ENCODE measurements at places on chromosomes 1 and 21. TPM values are rescaled to one million over a fixed set of nuclear protein-coding genes. Genes with fewer than 3 reads are reported as not detected.

DNA sequence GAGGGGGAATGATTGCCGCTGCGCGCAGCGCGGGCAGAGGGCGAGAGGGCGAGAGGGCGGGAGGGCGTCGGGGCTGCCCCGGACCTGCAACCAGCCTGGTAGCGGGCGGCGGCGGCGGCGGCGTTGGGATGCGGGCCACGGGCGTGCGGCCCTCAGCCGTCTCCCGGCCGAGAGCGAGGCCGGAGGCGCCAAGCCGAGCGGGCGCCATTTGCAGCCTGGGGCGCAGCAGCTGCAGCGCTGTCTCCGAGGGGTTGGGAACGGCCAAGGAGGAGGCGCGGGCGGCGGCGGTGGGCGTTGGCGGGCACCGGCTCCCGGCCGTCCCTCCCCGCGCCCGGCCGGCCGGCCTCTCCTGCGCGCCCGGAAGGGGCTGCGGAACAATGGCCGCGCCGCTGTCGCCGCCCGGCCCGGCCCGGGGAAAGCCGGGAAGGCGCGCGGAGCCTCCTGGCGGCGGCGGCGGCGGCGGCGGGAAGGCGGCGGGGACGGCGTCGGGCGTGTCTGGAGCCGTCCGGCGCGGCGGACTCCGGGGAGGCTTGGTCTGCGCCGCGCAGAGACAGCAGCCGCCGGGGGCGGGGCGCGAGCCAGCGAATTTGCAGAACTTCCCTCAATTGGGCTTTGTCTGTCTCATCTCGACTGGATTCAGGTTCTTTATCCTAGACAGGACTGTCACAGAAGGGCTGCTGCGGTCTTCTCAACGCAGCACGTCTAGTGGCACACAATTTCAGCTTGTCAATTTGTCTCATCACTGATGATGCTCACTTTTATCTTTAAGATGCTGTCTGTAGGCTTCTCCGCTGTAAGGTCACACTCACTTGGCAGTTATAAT, 35.7 kb downstream of the ZBTB8B start:
- H3K4me3 ChIP-seq: no peak overlapping the region
- DNase-seq: no peak
- H3K4me1 ChIP-seq: no peaks in the 10 kb centered on the region
- no peaks in the 10 kb centered on the region for H3K36me3 ChIP-seq
- H3K27ac ChIP-seq: no peak overlapping the region

GRCh38 chr1:241985787-241986186, 13.1 kb downstream of the MAP1LC3C start:
- H3K27ac ChIP-seq: no peak overlapping the region
- no peak overlapping the region for H3K4me3 ChIP-seq
- no peak for DNase-seq
- no peaks in the 10 kb centered on the region for H3K27me3 ChIP-seq
- H3K36me3 ChIP-seq: no peaks in the 10 kb centered on the region

GRCh38 chr1:8412183-8412831, 94.4 kb downstream of the SLC45A1 start:
- H3K27ac ChIP-seq: no peak overlapping the region
- H3K36me3 ChIP-seq: no peaks in the 10 kb centered on the region
- H3K27me3 ChIP-seq: no peaks in the 10 kb centered on the region
- peaks cover 29% of the 10 kb centered on the region for H3K4me1 ChIP-seq

DNA sequence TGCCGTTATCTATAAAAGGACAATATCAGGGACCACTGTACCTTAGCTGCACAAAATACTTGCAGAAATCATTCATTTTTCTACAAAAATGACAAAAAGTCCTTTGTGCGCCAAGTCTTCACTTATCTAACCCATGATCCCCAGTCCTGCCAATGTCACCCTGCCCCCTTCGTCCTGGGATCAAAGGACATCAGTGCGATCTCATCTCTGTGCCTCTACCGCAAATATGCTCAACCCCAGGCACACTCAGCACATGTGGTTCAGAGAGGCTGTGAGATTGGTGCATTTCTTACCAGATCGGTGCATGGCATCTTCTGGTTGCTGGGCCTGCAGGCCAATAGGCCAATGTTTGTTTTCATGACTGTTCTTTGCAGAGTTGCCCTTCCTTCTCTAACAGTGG, 72.8 kb downstream of the NFASC start:
- H3K4me3 ChIP-seq: no peak overlapping the region
- no peaks in the 10 kb centered on the region for H3K36me3 ChIP-seq
- DNase-seq: no peak
- H3K4me1 ChIP-seq: no peaks in the 10 kb centered on the region

GRCh38 chr1:52674497-52675384, 23.4 kb downstream of the COA7 start:
- no peak for DNase-seq
- H3K27me3 ChIP-seq: no peaks in the 10 kb centered on the region
- no peak overlapping the region for H3K4me3 ChIP-seq

- H3K4me3 ChIP-seq: no peak overlapping the region
- H3K27ac ChIP-seq: no peak overlapping the region
- H3K4me1 ChIP-seq: no peaks in the 10 kb centered on the region
- H3K36me3 ChIP-seq: no peaks in the 10 kb centered on the region
These were observed 15.1 kb downstream of the SOX13 start for GRCh38 chr1:204087893-204088528.

GRCh38 chr1:25148673-25149300, 83.5 kb downstream of the SYF2 start:
- DNase-seq: no peak
- H3K4me1 ChIP-seq: no peaks in the 10 kb centered on the region
- H3K27ac ChIP-seq: no peak overlapping the region

GRCh38 chr1:206703661-206704060, 19.0 kb downstream of the MAPKAPK2 start:
- H3K4me3 ChIP-seq: no peak overlapping the region
- H3K4me1 ChIP-seq: peaks cover 56% of the 10 kb centered on the region

DNA sequence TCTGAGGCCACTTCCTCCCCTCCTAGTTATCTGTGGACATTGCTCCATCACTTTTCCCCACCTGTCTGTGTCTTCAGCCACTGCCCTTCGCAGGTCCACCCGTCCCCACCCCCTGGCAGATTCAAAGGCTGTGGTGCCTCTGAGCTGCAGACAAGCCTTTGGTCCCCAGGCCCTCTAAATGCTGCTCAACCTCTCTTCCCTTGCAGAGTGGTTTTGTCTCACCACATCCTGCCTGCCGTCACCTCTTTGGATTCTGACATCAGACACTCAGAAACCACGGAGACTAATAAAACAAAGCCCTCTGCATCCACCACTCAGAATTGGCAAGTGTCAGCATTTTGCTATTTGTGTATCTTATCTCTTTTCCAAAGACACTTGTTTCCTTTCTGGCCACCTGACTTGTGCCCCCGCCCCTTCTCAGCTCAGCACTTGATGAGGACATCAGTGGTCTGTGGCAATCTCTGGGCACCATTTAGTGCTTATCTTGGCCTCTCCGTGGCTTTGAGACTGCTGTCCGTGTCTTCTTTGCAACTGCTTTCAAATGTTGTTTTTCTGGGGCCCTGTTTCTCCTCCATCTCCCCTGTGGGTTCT, 7.7 kb downstream of the CNIH3 start:
- peak; percentile 80 for DNase-seq
- H3K27ac ChIP-seq: no peak overlapping the region
- H3K4me3 ChIP-seq: peak overlapping the region; percentile 40

- no peaks in the 10 kb centered on the region for H3K36me3 ChIP-seq
- no peak overlapping the region for H3K27ac ChIP-seq
- H3K4me3 ChIP-seq: no peak overlapping the region
- no peak for DNase-seq
- no peaks in the 10 kb centered on the region for H3K4me1 ChIP-seq
These were observed 217.9 kb downstream of the RRAGC start for GRCh38 chr1:38641661-38642060.

- no peaks in the 10 kb centered on the region for H3K27me3 ChIP-seq
- H3K27ac ChIP-seq: no peak overlapping the region
- no peak for DNase-seq
- no peak overlapping the region for H3K4me3 ChIP-seq
These were observed 20.9 kb downstream of the BATF3 start for GRCh38 chr1:212678456-212679410.

GRCh38 chr1:79472067-79472656, 465.6 kb upstream of the ADGRL4 start:
- no peak for DNase-seq
- H3K4me1 ChIP-seq: no peaks in the 10 kb centered on the region
- H3K36me3 ChIP-seq: no peaks in the 10 kb centered on the region
- no peak overlapping the region for H3K27ac ChIP-seq

DNA sequence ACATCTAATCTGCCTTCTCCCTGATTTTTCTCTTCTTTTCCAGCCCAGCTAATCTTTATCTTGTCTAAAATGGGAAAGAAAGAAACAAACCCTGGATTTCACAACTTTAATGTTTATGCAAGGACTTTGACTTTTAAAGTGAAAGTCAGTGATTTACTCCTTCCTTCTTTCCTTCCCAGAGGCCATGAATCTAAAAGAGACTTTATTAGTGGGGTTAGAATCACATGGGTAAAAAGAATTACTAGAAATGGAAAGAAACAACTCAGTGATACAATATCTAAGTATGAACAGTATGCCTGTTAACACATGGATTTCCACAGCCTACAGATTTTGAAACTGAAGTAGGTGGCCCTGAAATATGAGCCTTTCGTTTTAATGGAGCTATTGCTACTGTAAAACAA, 59.8 kb upstream of the KCNK2 start:
- H3K27ac ChIP-seq: no peak overlapping the region
- H3K36me3 ChIP-seq: no peaks in the 10 kb centered on the region
- peaks cover 4% of the 10 kb centered on the region for H3K27me3 ChIP-seq
- H3K4me1 ChIP-seq: no peaks in the 10 kb centered on the region

DNA sequence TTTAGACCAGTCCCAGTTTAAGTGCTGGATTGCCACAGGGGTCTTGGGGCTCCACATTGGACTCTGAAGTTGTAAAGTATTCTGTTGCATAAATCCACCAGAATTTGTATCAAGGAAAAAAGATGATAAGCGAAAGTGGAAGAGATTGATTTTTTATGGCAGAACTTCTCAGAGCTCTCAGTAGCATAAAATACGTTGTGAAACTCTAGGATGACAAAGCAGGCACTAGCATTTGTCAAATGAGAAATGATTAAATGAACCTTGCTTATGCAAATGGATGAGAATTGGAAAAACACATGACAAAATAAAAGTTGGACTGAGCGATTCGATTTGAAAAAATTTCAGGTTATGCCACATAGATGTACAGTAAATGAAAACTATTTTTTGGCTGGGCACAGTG, 253.8 kb upstream of the RAB4A start:
- H3K4me3 ChIP-seq: no peak overlapping the region
- no peaks in the 10 kb centered on the region for H3K4me1 ChIP-seq
- H3K27ac ChIP-seq: no peak overlapping the region
- no peak for DNase-seq
- H3K27me3 ChIP-seq: no peaks in the 10 kb centered on the region

DNA sequence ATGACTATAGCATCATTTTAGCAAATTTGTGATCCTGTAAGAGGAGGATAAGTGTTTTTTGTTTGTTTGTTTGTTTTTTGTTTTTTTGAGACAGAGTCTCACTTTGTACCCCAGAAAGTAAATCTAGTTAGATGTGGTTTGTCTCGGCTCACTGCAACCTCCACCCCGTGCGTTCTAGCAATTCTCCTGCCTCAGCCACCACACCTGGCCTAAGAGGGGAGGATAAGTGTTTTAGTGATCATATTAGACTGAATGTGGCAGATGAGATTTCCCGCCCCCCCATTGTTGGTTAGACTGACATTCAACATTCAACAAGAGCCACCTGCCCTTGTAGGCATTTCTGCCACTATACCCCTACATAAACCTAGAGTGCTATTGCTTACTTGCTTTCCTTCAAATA, 98.5 kb downstream of the OSBPL9 start:
- H3K4me3 ChIP-seq: no peak overlapping the region
- H3K27me3 ChIP-seq: no peaks in the 10 kb centered on the region
- no peaks in the 10 kb centered on the region for H3K36me3 ChIP-seq
- H3K4me1 ChIP-seq: no peaks in the 10 kb centered on the region

GRCh38 chr1:52234708-52235107, 92.8 kb downstream of the ZFYVE9 start:
- no peaks in the 10 kb centered on the region for H3K27me3 ChIP-seq
- DNase-seq: no peak
- H3K4me1 ChIP-seq: no peaks in the 10 kb centered on the region
- H3K36me3 ChIP-seq: no peaks in the 10 kb centered on the region
- H3K27ac ChIP-seq: no peak overlapping the region

DNA sequence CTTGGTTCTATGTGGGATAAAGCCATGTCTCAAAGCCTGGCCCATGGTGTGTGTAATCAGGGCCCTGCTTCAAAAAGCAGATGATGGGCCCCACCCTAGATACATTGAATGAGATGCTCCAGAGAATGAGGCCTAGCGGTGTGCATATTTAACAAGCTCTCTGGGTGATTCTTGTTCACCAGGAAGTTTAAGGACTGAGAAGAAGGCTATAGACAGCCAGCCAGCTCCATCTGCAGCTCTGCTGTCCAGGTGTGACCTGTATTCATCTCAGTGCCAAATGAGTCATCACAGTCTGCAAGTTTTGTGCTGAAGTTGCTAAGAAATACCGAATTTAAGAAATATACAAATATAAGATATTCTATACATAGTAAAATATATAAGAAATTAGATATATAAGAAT, 182.0 kb upstream of the RUNX1 start:
- H3K4me1 ChIP-seq: peaks cover 17% of the 10 kb centered on the region
- no peaks in the 10 kb centered on the region for H3K36me3 ChIP-seq

DNA sequence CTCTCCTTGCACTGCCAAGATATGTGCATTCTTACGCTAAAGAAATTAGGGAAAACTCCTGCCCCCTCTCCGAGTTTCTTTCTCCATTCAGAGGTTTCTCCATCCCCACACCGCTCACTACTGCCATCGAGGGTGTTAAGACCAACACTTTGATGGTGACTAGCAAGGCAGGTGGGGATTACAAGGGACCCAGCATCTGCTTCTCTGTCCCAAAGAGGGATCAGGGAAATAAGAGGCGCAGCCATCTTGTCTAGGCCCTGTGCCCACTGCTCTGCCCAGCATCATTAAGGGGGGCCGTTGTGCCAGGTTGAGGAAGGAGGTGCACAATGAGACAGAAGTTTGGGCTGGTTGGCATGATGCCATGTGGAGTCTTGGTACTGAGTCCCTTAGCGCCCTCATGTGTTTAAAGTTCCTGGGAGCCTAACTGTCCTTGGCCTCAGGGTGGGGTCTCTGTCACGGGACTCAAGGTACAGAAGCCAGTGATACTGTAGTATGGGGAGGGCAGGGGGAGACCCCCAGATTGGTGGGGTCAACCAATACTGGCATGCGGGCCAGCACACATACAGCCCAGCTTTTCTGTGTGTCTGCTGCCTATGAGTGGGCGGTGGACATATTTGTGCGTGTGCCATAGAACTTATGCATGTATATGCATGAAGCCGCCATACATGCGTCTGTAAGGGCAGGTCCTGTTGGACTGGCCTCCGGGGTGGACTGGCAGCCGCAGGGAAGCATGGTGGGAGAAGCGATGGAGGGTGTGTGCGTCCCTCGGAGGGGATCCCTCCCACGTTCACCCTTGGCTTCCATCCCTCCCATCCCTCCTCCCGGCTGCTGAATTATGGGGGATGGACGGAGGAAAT, 5.5 kb downstream of the EFNA3 start:
- no peaks in the 10 kb centered on the region for H3K36me3 ChIP-seq
- DNase-seq: no peak
- peak overlapping the region; percentile 97 for H3K4me3 ChIP-seq
- peaks cover 31% of the 10 kb centered on the region for H3K27me3 ChIP-seq
- H3K27ac ChIP-seq: peak overlapping the region; percentile 63

- no peak overlapping the region for H3K4me3 ChIP-seq
- no peaks in the 10 kb centered on the region for H3K36me3 ChIP-seq
- no peak for DNase-seq
- no peaks in the 10 kb centered on the region for H3K27me3 ChIP-seq
- H3K27ac ChIP-seq: no peak overlapping the region
These were observed 838.5 kb downstream of the USP25 start for GRCh38 chr21:16568244-16568643.

Gene NID1
- 0.33 TPM for total RNA-seq

Gene BRDT
- total RNA-seq: not detected

Gene RUNX1
- total RNA-seq: 85.1 TPM

Gene CD46
- 121 TPM for total RNA-seq

Gene IL24
- total RNA-seq: not detected

Gene EDARADD
- total RNA-seq: 2.9 TPM

Gene CFAP57
- total RNA-seq: not detected

Gene FCRL6
- 3.4 TPM for total RNA-seq

Gene MYOG
- total RNA-seq: not detected

Gene MAPKAPK2
- total RNA-seq: 91.8 TPM
